NCI-H187 (cell line): ENCODE measurements at places on chromosomes 13 and 19.

DNA sequence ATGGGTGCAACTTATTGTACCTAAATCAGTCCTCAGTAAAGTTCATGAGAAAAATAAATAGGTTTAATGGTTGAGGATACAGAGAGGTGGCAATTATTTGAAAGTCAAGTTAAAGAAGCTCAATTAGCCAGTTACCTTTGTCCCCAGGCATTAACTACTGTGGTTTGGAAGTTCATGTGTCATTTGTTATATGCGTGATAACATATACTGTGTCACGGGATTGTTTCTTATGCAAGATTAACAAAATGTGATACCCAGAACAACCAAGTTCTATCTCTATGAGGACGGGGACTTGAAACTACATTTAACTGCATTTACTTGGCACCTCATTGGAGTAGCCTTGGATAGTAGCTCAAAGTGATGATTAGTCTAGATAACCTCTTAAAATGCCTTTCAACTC lies 13.9 kb upstream of the KATNAL1 start:
- DNase-seq = no peak

DNA sequence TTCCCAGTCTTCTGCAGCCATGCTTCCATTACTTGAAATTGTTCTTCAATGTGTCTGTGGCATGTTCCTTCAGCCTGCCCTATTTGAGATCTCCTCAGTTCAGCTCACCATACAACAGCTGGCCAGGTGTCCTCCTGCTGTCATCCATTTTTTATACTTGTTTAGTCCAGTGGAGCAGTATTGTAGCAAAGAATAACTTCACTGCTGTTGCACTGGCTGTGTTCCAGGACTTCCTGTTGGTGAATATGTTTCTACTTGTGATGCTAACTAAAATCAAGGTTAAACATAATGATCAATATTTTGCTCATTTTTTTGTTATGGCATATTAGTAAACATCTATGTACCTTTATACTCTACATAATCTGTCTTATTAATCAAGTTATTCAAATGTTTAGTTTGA lies 1394.1 kb downstream of the PCDH9 start:
- DNase-seq = no peak

- DNase-seq = no peak
Measured at GRCh38 chr19:34171539-34171876, 796 bp upstream of the LSM14A start.

DNA sequence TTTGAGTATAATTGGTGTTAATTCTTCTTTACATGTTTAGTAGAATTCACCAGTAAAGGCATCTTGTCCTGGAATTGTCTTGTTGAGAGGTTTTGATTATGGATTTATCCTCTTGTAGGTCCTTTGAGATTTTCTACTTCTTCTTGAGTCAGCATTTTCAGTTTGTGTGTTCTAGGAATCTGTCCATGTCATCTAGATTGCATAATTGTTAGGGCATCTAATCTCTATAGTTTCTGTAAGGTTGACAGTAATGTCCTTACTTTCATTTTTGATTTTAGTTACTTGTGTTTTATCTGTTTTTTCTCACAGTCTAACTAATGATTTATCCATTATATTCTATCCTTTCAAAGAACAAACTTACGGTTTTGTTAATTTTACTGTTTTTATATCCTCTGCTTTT lies 492.0 kb downstream of the FGF9 start:
- DNase-seq = no peak

DNA sequence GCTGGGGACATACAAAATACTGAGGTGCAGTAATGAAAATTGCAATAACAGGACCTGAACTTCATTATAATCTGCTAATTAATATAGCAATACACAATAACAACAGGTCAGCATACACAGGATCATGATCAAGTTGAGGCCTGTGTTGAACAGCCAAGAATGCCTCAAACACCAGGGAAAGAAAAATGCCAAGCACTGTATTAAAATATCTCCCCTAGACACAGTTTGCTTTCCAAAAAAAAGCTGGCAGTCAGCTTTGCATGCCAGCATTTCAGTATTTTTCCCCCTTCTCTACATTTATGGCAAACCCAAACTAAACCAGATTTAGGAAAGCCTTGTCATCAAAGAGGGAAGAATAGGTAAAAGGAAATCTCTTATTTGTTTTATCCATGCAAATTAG lies 226.9 kb downstream of the LHFPL6 start:
- DNase-seq = no peak

GRCh38 chr13:49272296-49272695 lies 24.6 kb downstream of the CDADC1 start:
- no peak for DNase-seq

- no peak for DNase-seq
Measured at GRCh38 chr13:112453874-112454647, 77.9 kb downstream of the SPACA7 start.

- no peak for DNase-seq
Measured at GRCh38 chr19:41019346-41019745, 28.3 kb downstream of the CYP2B6 start.

GRCh38 chr13:110308656-110309359 lies 1.7 kb downstream of the COL4A2 start:
- DNase-seq = no peak

DNA sequence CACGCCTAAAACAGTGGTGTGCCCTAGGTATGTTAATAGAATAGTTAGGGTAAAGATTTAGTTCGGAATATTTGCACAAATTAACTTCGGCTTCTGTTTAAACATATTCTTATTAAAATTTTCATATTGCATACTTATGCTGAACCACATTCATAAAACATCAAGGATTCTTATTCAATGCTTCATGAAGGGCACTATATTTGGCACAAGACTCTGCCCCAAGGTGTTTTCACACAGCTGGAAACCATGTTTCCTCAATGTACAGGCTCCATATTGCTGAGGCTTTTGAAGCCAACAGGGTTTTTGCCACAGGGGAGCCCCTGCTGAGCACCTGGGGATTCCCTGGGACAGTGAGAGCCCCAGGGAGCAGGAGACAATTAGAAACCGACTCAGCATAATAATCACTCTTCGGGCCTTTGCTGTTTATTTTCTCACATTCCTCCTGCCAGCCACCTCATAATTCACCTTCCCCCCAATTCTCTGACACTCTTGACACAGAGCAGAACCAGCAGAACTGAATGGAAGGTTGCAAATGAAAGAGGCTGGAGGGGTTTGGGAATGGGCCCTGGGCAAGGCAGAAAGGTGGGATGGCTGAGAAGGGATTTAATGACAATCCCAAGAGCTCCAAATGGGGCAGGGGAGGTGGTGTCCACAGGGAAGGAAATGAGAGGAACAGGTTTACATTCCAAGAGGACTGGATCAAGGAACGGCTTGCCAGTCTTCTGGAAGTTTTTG lies 72.3 kb upstream of the POMP start:
- no peak for DNase-seq

GRCh38 chr19:8174706-8175105 lies 25.3 kb upstream of the FBN3 start:
- DNase-seq = no peak

DNA sequence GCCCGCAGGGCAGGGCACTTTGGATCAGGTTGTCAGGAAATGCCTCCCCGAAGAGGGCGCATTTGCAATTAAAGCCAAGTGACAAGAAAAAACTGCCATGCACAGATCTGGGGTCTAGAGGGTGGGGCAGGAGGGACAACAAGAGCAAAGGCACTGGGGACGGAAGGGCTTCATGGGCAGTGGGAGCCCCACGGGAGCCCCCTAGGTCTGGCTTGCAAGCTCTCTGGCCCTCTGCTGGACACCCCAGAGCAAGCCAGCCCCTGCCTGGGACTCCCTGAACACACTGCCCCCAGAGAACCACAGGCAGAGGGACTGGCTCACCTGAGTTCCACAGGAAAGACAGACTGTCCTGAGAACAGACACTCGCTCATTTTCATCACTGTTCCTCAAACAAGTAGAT lies 30.2 kb upstream of the C19orf12 start:
- no peak for DNase-seq

GRCh38 chr13:39536906-39537305 lies 66.1 kb downstream of the LHFPL6 start:
- DNase-seq = no peak

DNA sequence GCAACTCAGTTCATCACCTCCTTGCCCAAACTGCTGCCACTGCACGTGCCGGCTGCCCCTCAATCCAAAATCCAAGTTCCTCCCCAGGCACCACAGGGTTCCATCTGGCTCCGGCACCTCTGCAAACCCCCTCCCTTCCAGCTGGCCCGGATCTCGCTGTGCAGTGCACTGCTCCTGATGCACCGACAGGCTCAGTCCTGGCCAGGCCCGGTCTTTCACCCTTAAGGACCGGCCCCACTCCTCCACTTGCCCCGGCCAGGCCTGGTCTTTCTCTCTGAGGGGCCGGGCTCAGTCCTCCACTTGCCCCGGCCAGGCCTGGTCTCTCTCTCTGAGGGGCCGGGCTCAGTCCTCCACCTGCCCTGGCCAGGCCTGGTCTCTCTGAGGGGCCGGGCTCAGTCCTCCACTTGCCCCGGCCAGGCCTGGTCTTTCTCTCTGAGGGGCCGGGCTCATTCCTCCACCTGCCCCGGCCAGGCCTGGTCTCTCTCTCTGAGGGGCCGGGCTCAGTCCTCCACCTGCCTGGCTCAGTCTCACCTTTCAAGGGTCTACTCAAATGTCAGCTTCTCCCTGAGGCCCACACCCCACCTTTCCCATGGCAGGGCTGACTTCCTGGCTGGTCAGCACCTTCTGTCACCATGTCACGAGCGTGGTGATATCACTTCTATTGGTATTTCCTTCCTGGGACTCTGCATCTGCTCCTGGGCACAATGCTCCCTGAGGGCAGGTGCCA lies 6.9 kb downstream of the ZNF787 start:
- no peak for DNase-seq

DNA sequence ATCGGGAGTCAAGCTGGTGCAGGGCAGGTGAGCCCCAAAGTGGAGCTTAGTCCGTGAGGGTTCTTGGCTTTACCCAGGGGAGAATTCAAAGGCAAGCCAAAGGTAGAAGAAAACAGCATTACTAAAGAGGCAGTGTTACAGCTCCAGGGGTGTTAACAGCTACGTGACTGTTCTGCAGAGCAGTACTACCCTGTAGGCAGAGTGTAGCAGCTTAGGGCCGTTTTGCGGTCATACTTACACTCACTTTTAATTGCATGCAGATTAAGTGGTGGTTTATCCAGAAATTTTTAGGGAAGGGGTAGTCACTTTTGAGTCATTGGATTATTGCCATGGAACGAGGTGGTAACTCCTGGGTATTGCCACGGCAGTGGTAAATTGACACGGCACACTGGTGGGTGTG lies 482.2 kb downstream of the SLITRK5 start:
- DNase-seq = no peak

DNA sequence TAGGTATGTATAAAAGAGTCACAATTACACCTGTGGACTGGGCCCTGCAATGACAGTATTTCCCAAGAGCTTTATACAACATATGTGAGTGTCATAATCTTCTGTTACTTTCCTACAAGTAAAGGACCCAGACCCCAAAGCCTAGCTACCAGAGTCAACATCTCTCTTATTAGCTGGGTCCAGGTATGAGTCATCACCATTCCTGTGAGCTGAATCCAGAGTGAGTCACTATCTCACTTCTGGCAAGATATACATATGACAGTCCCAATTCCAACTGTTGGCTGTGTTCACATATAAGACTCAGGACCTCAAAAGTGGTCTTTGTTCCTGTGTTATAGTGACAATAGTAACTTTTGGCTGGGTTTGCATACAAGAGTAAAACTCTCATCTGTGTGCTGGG lies 46.7 kb downstream of the ZNF729 start:
- no peak for DNase-seq

- DNase-seq = no peak
Measured at GRCh38 chr19:10421240-10422045, 1.1 kb downstream of the PDE4A start.

DNA sequence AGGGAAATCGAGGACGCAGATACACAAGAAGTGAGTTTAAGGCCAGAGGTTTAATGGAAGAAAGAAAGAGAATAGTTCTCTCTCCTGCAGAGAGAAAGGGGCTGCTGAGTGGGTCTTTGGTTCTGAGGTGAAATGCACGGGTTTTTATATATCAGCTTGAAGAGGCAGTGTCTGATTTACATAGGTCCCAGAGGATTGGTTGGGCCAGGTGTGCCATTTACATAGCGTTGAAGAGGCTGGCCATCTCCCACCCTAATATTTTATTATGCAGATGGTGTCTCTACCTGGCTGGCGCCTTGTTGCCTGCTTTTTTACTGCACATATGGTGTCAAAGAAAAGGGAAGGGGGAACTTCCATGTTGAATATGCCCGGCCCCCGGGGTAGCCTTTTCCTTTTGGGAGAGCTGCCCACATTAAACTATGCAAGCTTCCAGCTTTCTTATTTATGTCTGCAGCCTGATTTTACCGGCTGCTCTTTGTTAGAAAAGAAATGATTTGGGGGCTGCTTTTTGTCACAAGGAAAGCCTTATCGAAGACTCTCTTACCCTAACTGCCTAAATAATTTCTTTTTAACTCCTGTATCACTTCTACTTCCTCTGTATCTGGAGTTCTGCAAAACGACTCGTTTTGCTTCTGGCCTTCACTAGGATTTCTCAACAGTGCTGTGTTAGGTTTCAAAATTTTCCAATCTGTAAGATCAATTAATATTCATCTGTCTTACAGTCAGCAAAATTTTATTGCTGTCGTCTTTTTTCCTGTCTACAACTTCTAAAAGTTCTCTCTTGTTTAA lies 268.5 kb downstream of the B3GLCT start:
- DNase-seq = no peak

- no peak for DNase-seq
Measured at GRCh38 chr19:1942078-1942933, 1.3 kb downstream of the CSNK1G2 start.

- DNase-seq = no peak
Measured at GRCh38 chr13:26485288-26485687, 72.2 kb upstream of the WASF3 start.

GRCh38 chr19:47729799-47730520 lies 15.4 kb upstream of the NOP53 start:
- DNase-seq = no peak

- no peak for DNase-seq
Measured at GRCh38 chr19:50460161-50460765, 16.0 kb upstream of the EMC10 start.

GRCh38 chr19:9586764-9587163 lies 2.5 kb upstream of the ZNF121 start:
- DNase-seq = no peak

DNA sequence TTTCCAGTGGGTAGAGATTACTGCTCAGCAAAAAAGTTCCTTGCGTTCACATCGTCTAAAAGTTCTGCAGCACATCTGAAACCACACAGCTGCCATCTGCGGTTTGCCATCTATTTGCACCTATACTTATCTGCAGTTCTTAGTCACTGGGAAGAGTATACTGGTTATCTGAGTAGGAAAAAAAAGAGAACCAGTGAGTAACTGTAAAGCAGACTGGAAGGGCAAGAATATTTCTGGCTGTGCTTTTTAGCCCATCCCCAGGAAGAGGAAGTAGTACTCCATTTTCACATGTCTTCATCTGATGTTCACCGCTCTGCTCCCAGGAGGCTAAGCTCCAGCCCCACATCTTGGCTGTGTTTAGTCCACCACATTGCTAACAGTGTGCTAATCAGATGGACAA lies 35.6 kb downstream of the EFNB2 start:
- no peak for DNase-seq

- no peak for DNase-seq
Measured at GRCh38 chr19:30319876-30320275, 52.3 kb upstream of the ZNF536 start.

GRCh38 chr13:100627120-100627519 lies 38.5 kb upstream of the GGACT start:
- DNase-seq = no peak

- no peak for DNase-seq
Measured at GRCh38 chr13:97262058-97262457, 39.9 kb downstream of the MBNL2 start.
